Stimulated activated CD4-positive, alpha-beta T cell treated with anti-CD3 and anti-CD28 coated beads, Interleukin-12 subunit alpha, Interleukin-12 subunit beta, amount 100 ng/mL, for 4 hours (primary cell): ENCODE measurements at places on chromosomes 3 and 15.
A peak's percentile ranks its signal among the peaks of the same experiment; 100 is the strongest.

DNA sequence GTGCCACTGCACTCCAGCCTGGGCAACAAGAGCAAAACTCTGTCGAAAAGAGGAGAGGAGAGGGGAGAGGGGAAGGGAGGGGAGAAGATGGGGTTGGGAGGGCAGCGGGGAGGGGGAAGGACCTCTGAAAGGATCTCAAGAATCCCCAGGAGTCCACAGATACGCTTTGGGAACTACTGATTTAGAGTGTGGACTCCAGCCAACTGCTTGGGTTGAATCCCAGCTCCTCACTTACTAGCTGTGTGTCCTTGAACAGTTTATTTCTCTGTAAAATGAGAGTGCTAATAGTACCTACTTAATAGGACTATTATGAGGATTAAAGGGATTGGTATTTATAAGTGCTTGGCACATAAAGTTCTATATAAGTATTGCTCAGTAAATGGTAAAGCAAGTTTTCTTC, 45.0 kb upstream of the FAH start:
- DNase-seq = no peak

GRCh38 chr15:38905632-38906031, 341.0 kb upstream of the RASGRP1 start:
- DNase-seq = no peak

GRCh38 chr15:81749716-81750375, 296.0 kb downstream of the MEX3B start:
- DNase-seq = no peak

- DNase-seq = no peak
Observed at GRCh38 chr15:67322481-67322880, 67.9 kb downstream of the IQCH start.

- DNase-seq = peak; percentile 48
Observed at GRCh38 chr15:65791335-65792137, 557 bp downstream of the DENND4A start.

DNA sequence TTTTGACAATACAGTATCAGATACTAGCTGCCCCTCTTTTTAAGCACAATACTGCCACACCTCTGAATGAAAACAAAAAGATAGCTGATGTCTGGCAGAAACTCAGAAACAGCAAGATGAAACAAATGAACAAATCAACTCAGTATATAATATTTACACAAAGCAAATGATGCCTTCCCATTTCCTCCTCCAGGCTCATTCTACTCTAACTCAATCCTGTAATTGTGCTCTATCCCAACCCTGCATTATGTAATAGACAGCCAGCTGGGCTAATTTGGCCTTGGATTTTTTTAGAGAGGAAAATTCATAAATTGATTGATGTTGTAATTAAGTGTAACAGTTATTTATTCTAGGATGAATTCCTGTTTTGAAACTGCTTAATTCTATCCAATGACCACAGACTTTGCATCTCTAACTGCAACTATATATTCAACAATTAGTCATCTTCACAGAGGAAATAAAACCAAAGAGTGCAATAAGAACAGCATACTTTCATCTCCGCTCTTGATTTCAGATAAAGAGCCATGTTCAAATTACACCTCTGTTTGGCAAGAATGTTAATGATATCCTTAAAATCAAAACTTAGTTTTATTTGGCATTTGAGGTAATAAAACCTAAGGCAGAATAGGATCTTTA, 6.1 kb downstream of the ATG3 start:
- DNase-seq = no peak

DNA sequence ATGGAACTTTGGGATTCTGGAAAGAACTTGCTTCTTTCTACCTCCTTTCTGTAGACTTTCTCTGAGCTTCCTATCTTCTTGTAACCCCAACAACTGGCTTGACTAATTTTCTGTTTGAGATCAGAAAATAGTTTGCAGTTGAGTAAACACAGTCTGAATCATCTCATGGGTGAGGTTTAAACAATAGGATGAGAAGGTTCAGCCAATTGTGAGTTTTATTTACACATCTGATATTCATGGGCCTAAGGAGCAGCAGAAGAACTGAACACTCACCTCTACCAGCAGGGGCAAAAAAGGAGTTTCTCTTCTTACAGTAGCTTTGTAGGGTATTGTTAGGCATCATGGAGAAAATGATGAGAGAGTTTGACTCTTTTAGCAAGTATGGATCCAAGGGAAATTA, 54.2 kb downstream of the DTWD1 start:
- DNase-seq = no peak

DNA sequence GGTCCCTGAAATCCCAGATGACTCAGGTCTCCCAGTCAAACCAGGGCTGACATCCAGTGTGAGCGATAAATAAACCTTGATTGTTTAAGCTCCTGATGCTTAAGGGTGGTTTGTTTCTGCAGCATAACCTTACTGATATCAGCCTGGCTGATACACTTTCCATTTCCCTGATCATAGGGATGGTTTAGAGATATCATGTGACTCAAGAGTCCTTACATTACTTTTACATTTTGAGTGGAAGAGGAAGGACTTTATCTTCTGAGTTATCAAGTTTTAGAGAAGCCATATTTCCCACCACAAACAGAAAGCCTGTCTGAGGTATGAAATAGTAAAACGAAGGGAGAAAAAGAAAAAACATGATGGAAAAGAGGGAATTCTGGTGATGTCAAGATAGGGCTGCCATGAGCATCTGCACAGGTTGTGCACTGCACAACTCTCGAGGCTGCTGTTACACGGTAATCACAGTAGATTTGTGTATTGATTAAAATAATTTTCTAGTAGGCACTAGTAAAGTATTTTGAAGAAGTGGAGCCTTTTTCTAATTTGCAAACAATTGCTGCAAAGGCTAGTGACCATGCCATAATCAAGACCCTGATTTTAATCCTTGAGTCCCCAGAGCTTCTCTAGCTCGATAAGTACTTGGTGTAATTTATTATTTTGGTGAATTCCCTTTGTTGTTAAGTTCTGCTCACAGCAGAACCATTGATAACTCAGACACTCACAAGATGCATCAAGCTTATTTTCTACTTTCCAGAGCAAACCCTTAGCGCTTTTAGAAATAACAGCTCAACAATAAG, 34.1 kb upstream of the FBLN2 start:
- DNase-seq = no peak

DNA sequence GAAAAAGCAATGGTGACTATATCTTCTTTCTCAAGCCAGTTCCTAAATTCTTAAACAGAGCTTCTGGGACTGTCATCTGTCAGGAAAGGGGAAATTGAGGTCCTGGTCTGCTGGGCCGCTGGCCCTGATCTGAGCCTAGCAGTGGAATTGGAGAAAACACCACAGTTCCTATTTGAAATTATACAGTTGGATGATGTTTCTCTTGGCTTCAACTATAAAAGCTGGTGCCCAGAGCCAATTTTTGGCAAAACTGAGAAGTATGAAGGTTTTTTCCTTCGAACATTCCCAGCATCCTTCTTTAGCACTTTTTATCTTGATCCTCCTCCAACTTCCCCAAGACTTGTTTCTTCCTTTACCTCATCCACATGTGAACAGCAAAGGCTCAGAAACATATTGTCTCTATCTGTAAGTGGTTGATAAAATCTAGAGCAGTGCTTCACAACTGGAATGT, 83.9 kb downstream of the CD47 start:
- no peak for DNase-seq

DNA sequence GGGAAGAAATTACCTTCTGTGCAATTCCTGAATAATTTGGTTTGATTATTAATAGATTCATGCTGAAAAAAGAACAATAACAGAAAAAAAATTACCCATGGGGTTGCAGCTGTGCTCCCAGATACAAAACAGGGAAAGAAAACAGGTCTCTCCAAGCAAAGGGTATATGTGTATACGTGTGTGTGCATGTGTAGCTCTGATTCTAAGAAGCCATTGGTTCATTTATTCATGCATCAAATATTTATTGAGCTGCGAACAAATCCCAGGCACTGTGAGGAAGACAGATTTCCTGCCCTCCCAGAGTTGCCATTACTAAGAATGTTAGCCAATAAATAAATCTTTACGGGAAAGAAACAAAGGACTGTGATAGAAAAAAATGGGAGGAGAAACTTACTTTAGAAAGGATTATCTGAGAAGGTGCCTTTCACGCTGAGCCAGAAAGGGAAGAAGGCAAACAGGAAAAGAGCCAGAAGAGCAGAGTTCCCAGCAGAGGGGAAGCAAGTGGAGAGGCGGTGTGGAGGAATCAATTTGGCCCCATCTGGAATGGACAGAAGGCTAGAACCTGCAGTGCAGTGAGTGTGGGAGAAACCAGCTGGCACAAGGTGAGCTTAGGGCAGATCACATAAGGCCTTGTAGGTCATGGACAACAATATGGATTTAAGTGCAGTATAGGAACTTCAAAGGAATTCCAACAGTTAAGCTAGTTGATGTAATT, 20.7 kb downstream of the CHL1 start:
- no peak for DNase-seq

DNA sequence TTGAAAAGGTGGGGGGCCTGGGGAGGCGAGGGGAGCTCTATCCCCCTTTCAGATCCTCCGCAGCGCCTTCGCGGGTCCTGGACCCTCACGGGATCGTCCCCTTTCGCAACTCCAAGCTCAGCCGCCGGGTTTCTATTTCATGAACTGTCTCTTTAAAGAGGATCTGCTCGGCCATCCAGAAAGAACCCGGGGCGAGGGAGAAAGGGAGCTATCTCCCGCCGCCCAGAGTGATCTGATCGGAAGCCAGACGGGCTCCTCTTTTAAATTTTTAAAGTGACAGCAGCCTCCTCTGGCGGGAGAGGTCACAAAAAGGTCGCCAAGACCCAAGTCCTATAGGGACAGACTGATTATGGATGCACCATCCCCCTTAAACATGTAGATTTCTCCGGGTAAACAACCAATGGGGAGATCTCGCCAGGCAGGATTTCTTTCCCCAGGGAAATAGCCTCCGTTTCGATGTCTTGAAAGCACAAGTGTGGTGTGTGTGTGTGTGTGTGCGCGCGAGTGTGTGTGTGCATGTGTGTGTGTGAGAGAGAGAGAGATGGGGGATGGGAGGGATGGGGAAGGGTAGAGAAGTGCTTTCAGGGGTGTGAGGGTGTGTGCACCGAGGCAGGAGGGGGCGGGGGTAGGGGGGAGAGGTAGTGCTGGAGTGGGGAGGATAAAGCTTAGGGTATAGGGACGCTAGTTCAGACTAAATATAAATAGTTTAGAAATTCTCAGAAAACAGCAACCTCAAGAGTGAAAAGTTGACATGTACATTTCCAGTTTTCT, 516.1 kb downstream of the MECOM start:
- DNase-seq = no peak

DNA sequence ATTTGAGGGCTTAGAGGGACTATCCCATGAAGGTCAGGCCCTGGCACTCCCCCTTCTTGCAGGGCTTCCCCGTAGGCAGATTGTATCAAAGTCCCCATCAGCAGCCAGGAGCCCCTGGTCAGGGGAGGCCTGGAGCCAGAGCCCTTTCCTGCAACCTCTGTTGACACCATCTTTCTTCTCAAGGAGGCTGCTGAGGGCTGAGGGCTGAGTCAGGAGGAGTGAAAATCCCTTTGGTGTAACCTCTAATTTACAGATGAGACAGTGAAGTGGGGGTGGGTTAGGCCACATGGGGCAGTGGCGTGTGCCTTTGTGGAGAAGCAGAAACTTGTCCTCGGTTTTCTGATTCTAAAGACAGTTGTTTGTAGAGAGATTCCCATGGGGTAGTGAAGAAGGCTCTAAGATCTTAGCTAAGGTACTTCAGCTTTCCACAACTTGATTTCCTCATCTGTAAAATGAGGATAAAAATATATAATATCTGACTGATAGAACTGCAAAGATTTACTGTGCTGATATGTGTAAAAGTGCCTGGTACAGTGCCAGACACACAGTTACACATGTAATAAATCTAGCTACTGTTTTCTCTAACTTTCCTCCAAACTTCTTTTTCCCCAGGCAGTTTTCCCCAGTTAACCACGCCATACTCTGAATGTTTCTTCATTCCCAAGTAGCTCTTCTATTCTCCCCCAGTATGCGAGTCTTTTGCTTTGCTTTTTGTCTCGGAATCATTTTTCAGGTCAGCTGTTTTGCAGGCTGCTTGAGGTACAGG, 249.4 kb upstream of the TPM1 start:
- no peak for DNase-seq

DNA sequence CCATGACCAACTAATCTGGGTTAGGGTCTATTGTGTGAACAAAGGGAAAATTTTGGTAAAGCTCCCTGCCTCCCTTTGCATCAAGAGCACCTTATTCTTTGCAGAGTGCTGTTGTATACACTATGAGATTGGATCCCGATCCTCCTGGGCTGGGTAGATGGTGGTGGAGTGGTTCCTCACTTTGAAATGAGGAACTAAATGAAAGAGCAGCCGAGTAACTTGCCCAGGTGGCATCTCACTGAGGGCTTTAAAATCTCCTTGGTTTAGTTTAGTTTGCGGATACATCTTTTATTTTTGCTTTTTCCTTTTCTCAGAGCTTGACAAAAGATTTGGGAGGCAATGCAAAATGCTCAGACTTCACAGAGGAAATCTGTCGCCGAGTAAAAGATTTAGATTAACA, 19.4 kb downstream of the IDH3A start:
- no peak for DNase-seq

- DNase-seq = no peak
Observed at GRCh38 chr3:197896421-197896820, 53.6 kb upstream of the RPL35A start.

GRCh38 chr3:140006331-140006730, 71.3 kb downstream of the CLSTN2 start:
- no peak for DNase-seq

GRCh38 chr3:171028025-171028778, 1.7 kb upstream of the SLC2A2 start:
- peak; percentile 15 for DNase-seq

DNA sequence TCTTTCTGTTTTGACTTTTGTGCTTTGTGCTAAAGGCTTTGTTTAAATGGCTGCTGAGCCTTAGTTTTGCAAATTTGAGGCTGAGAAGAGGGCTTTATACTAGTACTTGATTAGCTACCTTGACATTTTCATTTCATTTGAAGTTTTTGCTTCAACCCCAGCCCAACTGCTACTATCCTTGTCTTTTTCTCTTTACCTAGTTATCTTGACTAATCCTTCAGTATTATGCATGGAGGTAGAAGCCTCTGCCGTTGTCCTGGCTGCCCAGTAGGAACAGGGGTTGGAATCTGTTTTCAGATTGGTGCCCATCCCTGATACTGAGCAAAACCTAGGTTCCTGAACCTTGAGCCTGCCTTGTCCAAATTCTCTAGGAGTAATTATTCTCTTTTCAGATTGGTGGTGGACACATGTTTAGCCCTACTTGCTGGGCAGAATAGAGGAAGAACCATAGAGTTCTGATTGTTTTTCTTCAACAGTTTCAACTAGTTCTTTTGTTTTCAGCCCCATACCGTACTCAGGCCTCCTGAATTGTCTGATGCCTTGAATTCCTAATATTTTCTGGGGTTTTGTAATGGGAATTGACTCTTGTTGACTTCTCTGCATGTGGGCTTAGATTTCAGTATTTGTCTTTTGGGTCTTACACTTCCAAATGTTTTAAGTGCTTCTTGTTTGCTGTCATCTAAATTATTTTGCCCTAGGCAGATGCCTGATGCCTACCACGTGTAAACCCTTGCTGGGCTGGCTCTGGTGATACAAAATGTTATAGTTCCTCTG, 143.2 kb downstream of the DOCK3 start:
- no peak for DNase-seq

GRCh38 chr3:42961633-42962032, 17.5 kb upstream of the GASK1A start:
- DNase-seq = no peak

- no peak for DNase-seq
Observed at GRCh38 chr15:71588746-71589145, 221.6 kb upstream of the NR2E3 start.

- no peak for DNase-seq
Observed at GRCh38 chr3:63910001-63910400, 2.2 kb downstream of the SCAANT1 start.

- no peak for DNase-seq
Observed at GRCh38 chr15:80216141-80216540, 35.9 kb downstream of the CTXND1 start.

- no peak for DNase-seq
Observed at GRCh38 chr15:69696946-69697345, 244.3 kb downstream of the RPLP1 start.
